ENCODE measurements at places on chromosomes 5 and 9.
A peak's percentile ranks its signal among the peaks of the same experiment; 100 is the strongest.

DNA sequence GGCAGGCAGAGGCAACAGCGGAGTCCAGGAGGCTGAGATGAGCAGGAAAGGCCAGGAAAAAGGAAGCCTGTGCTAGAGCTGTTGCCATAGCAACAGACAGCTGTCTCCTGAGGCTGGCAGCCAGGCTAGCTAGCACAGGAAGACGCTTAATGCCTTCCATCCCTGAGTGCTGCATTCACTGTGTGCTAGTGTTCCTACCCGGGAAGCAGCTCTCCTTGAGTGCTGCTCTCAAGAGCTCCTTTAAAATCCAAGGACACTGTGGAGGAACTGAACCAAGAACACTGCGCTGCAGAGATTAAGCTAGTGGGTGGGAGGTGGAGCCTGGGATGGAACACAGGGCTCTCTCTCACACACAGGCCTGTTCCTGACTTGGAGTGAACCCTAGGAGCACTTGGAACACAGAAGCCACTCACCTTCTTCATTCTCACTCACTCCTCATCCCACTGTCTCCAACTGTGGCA lies 53.5 kb upstream of the IL7R start:
- DNase-seq = peak; percentile 39

DNA sequence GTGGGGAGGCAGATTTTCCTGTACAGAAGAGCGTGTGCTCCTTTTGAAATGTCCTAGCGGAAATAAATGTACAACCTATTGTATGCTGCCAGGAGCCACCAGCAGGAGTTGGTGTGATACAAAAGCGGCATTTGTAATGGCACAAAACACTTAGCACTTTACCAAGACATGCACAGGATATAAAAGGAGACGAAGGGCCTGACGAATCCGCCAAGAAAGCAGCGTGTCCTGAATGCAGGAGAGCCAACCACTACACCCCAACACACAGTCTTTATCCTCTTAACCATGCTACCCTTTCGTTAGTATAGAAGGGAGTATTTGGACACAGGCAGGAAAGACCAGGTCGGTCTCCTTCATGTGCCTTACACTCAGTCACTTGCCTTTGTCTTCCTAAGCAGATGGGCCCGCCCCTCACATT lies 218.1 kb downstream of the TRIM32 start:
- DNase-seq = peak; percentile 65

GRCh38 chr5:150241298-150242160 lies 48.0 kb downstream of the CAMK2A start:
- no peak for DNase-seq

GRCh38 chr5:86546044-86546443 lies 71.7 kb upstream of the COX7C start:
- no peak for DNase-seq

- no peak for DNase-seq
These were observed 324.4 kb downstream of the PRELID2 start for GRCh38 chr5:145510769-145511168.

DNA sequence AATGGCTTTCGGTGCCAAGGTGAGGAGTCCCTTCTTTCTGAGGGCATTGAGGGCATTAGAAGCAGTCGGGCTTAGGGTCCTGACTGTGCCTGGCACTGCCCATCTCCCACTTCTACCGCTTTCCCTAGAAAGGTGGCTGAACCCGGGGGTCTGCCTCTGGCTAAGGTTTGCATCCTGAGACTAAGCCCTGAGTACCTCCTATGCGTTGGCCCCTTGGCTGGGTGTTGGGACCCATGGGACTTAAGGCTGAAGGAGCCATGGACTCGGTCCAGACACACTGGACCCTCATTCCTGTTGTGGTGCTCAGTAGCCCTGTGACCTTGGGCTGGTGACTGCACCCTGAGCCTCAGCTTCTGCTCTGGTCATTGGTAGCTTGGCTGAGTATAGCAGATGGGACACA lies 23.9 kb downstream of the DAB2IP start:
- DNase-seq = no peak

DNA sequence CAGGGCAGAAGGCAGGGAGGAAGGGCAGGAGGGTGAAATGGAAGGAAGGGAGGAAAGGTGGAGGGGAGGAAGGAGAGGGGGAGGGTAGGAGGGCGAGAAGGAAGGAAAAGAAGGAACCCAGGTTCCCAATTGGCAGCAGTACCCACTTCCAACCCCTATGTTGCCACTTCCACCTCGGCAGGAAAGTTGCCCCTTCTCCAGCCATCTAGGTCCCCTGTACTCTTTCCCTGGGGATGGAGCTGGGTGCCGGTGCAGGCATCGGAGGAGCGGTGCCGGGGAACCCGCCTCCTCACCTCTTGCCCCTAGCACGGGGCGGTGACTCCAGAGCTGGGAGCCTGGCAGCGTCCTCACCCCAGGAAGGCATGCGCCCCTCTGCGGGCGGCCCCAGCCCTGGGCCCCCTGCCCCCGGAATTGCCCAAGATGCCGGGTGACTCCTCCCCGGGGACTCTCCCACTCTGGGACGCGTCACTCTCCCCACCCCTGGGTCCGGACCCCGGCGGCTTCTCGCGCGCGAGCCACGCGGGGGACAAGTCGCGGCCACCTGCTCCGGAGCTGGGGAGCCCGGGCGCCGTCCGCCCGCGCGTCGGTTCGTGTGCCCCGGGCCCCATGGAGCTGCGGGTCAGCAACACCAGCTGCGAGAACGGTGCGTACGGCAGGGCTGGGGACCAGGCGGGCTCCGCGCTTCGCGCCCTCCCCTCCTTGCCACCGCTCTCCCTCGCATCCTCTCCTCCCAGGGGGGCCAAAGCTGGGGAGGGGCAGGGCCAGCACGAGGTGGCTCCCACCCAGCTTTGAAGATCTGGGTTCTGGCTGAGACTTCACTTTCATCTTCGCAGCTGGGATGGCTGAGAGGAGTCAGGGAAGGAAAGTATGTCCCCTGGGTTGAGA lies at the start of gene NIPAL4:
Gene NIPAL4, plus strand, starts transcription at position 499 of the 885 bp plus-strand sequence. Its CDS starts 108 bp downstream, at position 607.
- DNase-seq = no peak

DNA sequence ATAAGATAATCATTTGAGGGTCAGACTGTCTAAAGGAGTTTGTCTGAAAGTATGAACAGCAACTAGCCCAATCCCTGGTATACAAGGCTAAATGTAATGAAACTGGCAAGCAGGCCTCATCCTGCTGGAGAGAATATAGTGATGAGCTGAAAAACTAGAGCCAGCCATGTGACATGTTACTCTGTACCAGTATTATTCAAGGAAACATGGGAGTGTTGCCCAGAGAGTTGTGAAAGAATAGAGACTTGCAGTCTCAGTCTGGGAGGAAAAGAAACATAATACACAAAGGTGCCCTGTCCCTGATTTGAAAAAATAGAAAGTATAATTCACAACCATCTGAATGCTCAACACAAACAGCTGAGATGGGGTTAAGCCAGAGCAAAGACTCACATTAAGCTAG lies 37.9 kb upstream of the HTR1A start:
- DNase-seq = no peak

GRCh38 chr5:7494481-7495130 lies 98.7 kb downstream of the ADCY2 start:
- DNase-seq = no peak

- no peak for DNase-seq
These were observed 93.5 kb downstream of the MARCHF3 start for GRCh38 chr5:126936775-126937418.

- DNase-seq = no peak
These were observed 14.3 kb downstream of the JADE2 start for GRCh38 chr5:134539732-134540131.

Measured in NCI-H1436 (cell line).